ENCODE measurements at places on chromosomes 5 and 9.

DNA sequence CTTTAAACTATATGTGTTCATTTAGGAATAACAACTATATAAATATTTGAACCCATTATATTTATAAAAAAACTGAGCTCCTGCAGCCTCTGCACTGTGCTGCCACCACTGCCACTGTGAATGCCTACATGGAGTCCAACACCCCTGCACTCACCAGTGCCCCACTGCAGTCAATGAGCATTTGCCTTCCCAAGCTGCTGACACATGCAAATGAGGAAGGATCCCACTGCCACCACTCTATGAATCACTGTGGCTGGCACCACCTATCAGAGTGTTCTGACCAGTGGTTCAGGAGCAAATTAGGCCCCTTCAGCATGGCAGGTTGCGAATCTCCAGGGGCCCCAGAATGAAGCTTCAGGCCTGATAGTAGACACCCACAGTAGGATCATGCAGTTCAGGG, 9.1 kb downstream of the IFNA5 start:
- no peak for DNase-seq

- DNase-seq = no peak
These were observed 23.5 kb downstream of the PDGFRB start for GRCh38 chr5:150131978-150132694.

DNA sequence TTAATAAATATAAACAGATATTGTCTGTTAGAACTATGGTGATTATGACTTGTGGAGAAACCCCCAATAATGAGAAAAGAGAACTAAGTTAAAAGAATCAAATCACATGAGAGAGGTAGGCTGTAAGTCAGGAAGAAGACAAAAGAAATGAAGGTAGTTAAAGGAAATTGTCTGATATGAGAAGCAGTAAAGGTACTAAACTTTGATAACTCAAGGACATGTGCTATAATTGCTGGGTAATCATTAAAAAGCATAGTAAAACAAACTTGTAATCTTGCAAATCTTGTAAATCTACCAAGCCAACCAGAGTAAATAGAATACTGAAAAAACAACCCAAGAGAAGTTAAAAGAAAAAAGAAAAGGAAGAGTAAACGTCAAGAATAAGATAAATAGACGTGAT, 207.0 kb upstream of the CTNND2 start:
- no peak for DNase-seq

DNA sequence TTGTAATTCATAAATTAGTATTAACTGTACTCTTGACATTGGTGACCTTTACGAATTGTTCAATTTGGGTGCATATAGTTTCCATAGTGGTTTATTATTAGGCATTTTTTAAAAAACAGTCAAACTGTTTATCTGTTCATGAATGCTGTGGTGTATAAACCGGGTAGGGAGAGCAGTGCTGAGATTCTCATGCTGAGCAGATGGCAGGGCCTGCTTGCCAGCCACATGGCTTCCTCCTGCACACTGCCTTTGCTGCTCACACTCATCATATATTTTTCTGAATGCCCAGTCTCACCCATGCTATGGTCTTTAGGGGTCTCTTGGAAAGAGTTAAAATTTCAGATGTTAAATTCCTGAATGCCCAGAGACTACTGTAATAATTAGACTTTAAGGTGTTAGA, 40.8 kb downstream of the NNT start:
- no peak for DNase-seq

DNA sequence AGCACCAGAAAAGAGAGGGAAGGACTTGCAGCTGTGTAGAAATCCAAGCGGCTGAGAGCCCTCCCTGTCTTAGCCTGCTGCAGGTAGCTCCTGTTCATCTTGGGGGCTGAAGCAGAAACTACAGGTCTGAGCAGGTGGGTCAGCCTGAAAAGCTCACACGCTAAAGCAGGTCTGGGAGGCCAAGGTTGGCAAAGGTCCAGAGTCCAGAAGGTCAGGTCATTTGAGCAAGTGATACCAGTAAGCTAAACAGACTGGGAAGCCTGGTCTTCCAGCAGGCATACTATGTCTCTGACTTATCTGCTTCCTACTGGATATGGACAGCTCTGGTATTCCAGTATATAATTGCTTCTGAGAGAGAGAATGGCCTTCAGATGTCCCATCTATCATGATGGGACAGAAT, 26.2 kb downstream of the PTCD2 start:
- DNase-seq = no peak

DNA sequence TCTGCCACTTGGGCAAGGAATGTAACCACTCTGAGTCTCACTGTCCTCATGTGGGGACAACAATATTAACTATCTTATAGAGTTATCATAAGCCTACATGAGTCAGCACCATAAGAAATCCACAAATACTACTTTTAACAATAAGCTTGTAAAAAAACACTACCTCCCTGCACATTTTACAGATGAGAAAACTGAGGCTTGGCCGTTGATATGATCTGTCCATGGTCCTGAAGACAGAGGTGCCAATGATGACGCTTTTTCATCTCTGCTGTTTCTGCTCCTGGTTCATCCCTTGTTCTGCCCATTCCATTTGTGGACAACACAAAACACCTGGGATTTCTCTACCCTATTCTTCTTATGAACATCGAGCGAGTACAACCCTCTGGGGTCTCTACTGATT, 23.4 kb upstream of the STRBP start:
- DNase-seq = no peak

- no peak for DNase-seq
These were observed 897 bp downstream of the AHRR start for GRCh38 chr5:322281-322941.

DNA sequence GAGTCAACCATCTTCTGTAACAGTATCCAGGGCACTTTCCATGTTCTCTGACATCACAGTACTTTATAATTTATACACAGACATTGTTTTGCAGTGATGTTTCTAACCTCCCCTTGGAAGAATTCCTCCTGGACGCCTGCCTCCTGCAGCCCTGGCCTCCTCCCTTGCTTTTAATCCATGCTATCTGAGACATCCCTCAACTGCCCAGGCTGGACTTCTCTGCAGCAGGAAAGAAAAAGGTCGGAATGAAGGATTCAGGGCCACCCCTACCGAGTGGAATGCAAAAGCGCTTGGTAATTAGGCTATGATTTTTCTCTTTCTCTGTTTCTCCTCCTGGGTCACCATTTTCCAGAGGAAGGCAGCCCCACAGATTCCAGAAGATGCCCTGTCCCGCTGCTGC, 47.0 kb upstream of the SHC3 start:
- no peak for DNase-seq

- DNase-seq = no peak
These were observed 149.5 kb downstream of the ROR2 start for GRCh38 chr9:91800473-91801030.

DNA sequence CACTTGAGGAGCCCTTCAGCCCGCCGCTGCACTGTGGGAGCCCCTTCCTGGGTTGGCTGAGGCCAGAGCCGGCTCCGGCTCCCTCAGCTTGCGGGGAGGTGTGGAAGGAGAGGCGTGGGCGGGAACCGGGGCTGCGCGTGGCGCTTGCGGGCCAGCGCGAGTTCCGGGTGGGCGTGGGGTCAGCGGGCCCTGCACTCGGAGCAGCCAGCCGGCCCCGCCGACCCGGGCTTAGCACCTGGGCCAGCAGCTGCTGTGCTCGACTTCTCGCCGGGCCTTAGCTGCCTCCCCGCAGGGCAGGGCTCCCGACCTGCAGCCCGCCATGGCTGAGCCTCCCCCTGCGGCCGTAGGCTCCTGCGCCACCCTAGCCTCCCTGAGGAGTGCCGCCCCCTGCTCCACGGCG, 6.2 kb upstream of the SHB start:
- no peak for DNase-seq

DNA sequence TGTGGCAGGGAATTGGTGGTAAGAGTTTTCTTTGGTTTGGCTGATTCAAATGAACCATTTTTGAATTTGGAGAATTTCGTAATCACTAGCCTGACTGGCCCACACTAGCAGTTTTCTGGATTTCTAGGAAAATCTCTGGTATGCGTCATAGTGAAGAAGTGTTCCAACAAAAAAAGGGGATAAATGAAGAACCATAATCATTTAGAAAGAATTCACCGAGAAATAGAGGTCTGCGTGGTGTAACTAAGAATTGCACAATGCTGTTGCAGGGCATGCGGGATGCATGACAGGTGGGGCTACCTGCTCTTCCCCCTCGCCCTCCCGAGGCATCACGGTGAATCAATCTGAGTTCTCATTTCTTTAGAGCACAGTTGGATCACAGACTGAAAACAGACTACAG, 232.3 kb upstream of the PAPPA start:
- DNase-seq = no peak

GRCh38 chr5:45017568-45017967, 208.8 kb downstream of the MRPS30 start:
- DNase-seq = no peak

DNA sequence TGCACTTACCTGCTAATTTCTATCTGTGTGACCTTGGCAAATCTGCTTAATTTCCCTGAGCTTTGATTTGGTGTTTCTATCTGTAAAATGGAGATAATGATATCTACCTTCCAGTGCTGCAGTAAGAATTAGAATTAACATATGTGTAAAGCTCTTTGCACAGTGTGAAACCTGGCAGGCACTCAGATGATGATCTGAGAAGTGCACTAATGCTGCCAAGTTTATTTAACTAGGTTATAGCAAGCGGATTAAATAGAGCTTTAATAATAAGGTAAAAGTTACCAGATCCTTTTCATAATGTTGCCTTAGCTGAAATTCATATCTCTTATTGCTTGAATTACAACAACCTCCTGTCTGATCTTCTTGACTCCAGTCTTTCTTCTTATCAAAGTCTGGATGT, 315.3 kb upstream of the CD180 start:
- no peak for DNase-seq

GRCh38 chr9:114168281-114169028, 13.1 kb downstream of the COL27A1 start:
- no peak for DNase-seq

DNA sequence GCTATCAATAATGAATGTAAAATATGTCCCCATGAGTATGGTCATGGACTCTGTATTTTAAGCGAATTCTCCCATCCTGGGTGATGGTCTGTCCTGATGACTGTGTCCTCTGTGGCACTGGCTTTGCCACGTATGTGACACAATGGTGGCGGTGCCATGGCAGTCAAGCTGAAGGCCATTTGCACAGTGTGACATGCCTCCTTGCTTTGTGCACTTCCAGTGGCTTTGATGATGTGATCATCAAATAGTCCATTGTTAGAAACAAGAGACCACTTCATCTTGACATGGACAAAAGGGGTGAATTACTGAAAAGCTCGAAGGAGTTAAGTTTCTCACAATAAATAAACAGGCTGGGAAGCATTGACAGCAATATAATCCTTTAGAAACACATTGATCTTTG, 31.0 kb upstream of the PRRC1 start:
- no peak for DNase-seq

GRCh38 chr5:154451957-154452356, 6.2 kb downstream of the SAP30L start:
- no peak for DNase-seq

GRCh38 chr5:5296051-5296450, 126.4 kb upstream of the ICE1 start:
- DNase-seq = no peak

GRCh38 chr9:9112001-9112720, 1312.6 kb upstream of the DMAC1 start:
- no peak for DNase-seq

GRCh38 chr5:171149772-171150171, 159.3 kb upstream of the TLX3 start:
- DNase-seq = no peak

DNA sequence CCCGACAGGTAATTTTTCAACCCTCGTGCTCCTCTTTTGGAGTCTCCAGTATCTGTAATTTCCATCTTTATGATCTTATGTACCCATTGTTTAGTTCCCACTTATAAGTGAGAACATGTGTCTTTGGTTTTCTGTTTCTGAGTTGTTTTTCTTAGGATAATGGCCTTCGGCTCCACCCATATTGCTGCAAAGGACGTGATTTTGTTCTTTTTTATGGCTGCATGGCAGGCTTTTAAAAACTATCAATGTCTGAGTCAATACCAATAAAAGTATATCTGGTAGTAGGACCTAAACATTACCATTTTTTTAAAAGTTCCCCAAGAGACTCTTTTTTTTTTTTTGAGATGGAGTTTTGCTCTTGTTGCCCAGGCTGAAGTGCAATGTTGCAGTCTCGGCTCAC, 3.9 kb upstream of the SLC26A2 start:
- DNase-seq = no peak

DNA sequence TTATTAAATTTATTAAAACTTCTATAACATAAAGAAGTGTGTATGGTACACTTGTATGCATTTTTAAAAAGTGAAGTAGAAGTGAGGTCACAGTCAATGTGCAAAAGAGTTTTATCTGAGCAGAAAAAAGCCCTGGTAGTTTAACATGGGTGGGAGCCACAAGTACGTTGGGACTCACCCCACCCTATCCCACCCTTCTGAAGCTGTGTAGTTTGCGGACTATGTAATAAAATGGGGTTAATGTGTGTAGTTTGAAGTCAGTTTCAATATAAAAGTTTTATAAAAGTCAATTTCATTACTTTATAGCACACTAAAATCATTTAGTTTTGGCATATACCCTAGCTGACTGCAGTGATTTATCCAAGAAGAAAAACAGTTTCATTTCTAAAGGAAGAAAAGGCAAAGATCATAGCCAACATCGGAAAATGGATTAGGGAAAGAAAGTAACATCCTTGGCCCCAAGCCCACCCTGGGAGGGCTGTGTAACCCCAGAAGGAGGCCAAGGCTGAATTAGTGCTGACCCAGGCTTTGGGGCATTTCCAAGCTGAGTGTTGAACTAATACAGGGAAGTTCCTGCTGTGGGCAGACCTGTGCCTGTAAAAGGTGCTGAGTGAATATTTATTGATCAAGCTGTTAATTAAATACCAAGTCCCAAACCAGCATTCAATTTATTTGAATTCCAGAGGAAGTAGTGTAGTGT, 398.6 kb upstream of the ADAMTSL1 start:
- no peak for DNase-seq

GRCh38 chr9:113954591-113954990, 78.5 kb downstream of the ZNF618 start:
- no peak for DNase-seq

DNA sequence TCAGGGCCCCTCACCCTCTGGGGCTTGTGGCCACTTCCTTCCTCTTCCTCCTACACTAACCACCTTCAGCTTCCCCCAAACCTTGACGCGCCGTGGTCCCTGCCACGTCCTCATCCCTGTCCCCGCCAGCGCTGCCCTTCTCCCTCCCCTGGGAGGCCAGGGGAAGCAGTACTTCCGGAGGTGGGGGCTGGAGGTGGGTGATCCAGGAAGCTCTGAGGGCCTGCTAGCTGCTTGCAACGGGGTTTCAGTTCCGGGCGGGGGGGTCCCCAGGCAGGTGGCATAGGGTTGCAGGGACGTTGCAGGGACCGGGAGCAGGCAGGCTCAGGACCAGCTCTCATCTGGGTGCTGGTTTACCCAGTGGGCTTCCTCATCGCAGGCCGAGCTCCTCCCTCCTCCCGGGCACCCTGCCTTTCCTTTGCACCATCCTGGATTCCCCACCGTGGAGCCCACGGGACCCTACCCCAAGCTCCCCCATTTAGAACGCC, 70.0 kb downstream of the RXRA start:
- no peak for DNase-seq

DNA sequence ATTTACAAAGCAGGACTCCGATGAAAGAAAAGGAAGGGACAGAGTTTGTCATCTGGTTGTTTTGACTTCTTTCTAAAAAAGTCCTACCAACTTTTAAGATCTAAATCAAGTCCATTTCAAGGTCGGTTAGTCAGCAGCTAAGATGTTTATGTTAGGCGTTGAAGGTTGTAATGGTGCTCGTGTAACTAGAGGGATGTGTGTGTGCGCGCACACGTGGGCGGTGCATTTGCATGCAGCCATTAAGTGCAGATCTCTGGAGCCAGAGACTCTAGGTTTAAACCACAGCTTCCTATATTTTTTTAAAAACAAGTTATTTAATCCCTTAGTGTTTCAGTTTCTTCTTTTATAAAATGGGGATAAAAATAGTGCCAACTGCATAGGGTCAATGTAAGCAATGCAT, 77.0 kb upstream of the SMIM32 start:
- no peak for DNase-seq

All from mesothelial cell of epicardium (in vitro differentiated cells).